Urothelium cell line (cell line): ENCODE measurements at places on chromosomes 3 and 15.

- DNase-seq = no peak
These were observed 67.5 kb upstream of the CORO2B start for GRCh38 chr15:68511073-68511991.

GRCh38 chr3:180011927-180012326 lies 24.8 kb downstream of the PEX5L start:
- DNase-seq = no peak

- DNase-seq = no peak
These were observed 10.4 kb downstream of the ARMC8 start for GRCh38 chr3:138197524-138197923.

GRCh38 chr3:53570081-53570480 lies 75.7 kb downstream of the CACNA1D start:
- no peak for DNase-seq

- DNase-seq = no peak
These were observed 146.2 kb downstream of the GREM1 start for GRCh38 chr15:32864051-32864450.

DNA sequence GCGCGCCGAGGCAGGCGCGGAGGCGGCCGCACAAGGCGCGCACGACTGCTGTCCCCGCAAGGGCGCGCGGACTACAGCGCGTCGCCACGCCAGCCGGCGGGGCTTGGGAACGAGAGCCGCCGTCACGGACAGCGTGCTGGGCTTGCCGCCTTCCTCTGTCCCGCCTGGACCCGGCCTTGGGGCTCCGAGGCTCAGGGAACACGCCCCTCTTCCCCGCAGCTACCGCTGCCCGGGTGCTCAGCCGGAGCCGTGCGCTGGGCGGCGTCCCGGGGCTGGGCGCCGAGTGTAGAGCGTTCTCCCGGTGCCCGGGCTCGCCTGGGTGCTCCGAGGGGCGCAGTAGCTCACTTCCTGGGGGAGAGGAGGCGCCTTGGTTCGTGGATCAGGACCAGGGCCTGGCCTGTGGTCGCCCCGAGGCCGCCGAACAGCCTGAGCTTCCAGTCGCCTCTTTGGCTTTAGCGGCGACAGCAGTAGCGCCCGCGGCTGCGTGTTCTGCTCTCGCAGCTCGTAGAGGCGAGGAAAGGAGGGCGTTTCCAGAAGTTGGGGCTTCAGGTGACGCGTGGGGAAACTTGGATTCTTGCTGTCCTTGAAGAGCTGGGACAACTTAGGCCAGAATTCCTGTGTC lies 226.7 kb upstream of the C2CD4B start:
- DNase-seq = peak; percentile 65

GRCh38 chr15:77455696-77456321 lies 35.1 kb downstream of the HMG20A start:
- no peak for DNase-seq

GRCh38 chr3:102140116-102140515 lies 290.8 kb downstream of the NFKBIZ start:
- no peak for DNase-seq

DNA sequence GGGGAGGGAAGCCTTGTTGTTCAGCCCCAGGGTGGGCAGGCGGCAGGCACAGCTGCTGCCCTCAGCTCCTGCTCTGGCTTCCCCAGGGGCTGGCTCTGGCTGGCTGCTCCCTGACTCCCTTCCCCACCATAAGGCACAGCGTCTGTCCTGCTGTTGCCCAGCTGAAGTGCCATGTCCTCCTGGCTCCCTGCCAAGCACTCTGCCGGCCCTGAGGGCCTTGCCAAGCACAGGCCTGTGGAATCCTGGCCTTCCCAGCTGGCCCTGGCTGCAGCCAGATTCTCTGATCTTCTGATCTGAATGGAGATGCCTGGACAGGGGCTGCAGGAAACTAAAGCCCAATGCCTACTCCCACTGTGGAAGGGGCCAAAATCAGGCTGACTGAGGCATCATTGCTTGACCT lies 1.1 kb downstream of the IQCF6 start:
- DNase-seq = no peak

DNA sequence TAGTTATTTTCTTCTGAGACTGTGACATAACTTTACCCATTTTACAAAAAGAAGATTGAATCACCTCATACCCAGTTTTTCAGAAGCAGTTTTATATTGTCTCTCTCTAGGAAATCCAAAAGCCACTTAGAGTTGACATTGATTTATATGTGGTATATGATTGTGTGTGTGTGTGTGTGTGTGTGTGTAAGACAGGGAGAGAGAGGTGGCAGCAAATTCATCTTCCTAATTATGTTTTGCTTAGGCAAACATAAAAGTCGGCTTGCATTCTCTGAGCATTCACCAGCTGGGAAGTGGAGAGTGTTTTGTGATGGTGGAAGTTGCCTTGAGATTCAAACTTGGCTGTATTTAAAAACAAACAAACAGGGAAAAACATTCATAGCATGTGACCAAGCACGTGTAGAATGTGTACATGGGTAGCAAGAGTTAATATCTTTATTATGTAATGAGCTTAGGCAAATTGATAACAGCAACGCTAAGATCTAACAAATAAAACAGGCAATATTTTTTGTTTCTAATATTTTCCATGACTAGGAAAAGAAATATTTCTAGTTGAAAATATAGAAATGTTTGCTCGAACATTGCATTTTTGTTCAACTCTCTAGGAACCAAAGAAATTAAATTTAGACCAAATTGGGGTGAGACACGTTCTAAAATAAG lies 64.4 kb upstream of the IGF1R start:
- no peak for DNase-seq

GRCh38 chr3:128411574-128412064 lies 55.1 kb downstream of the DNAJB8 start:
- DNase-seq = no peak

DNA sequence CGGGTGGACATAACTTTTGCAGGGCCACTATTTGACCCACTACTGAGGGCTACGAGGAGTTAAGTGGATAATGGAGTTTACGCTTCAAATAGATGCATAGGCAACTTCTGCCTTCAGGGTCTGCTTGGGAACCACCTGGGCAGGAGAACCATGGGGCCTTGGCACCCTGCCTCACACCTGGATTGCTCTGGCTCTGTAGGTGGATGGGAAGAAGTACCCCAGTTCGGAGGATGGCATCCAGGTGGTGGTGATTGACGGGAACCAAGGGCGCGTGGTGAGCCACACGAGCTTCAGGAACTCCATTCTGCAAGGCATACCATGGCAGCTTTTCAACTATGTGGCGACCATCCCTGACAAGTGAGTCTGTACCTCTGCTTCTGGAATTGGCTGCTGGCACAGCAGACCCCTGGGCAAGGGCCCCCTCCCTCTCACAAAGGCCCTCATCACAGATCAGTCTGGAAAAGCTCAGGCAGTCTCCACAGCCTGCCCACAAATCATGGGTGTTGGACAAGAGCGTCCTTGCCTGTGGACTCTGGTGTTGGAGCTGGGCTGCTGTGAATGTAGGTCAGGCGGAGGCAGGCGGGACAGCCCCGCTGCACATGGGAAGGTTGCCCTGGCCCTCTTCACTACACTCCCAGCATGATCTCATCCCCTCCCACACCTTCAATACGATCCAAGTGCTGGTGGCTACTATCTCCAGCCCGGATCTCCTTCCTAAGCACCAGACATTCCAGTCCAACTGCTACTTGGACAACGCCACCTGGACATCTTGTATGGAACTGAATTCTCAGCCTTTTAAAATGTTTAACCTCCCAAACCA lies 46.7 kb downstream of the MESD start:
- no peak for DNase-seq

- DNase-seq = no peak
These were observed 537 bp downstream of the GRAMD2A start for GRCh38 chr15:72197041-72197459.

DNA sequence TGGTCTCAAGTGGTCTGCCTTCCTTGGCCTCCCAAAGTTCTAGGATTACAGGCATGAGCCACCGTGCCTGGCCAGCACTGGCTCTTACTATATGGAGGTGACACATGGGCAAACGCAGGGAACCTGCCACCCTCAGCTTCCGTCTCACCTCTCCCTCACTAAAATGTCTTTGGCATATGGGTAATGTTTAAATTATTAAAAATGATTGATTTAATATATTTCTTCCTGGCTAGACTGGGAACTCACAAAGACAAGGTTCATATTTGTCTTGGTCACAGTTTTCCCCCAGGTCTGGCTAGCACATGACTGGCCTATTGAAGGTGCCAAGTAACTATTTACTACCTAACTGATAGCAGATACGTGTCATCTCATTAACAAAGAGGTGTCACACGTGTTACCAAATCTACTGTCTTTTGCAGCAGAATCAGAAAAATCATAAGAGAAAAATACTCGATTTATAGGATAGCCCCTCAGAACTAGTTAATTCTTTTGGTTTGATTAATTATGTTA lies 48.2 kb downstream of the SYNM start:
- DNase-seq = no peak

GRCh38 chr15:82870727-82871320 lies 61.4 kb downstream of the WHAMM start:
- no peak for DNase-seq

DNA sequence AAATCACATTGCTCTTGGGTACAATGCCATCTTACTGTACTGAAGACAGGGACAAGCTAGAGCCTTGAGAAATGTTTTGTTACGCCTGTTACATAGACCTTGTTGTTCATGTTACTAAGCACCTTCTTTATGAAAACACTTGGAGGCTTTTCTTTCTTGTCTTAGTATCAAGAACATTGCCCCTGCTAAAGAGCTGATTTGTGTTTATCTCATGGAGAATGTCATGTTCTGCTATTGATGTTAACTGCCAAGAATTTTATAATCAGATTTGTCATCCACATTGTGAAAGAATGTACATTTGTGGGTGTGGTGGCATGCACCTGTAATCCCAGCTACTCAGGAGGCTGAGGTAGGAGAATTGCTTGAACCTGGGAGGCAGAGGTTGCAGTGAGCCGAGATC lies 431.3 kb upstream of the MDFIC2 start:
- no peak for DNase-seq

- no peak for DNase-seq
These were observed 18.8 kb upstream of the MOBP start for GRCh38 chr3:39448506-39449233.

GRCh38 chr15:47839233-47839825 lies 122.0 kb downstream of the SEMA6D start:
- DNase-seq = no peak

DNA sequence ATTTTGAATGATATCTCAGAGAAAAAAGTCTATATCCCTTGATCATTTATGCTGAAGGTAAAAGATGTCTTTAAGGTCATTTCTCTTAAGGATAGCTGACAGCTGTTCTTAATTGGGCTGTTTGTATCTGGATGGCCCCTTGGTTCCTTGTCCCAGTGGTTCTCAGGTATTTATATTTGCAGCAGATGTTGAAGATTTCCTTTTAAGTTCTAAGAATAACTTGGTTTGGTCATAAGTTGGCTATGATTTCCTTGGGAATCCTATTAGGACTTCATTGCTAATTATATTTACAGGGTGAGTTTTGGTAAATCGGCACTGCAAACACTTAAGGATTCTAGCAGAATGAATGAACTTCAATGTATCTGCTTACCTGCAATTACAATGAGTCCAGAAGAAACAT lies 460.4 kb upstream of the SGO1 start:
- no peak for DNase-seq

DNA sequence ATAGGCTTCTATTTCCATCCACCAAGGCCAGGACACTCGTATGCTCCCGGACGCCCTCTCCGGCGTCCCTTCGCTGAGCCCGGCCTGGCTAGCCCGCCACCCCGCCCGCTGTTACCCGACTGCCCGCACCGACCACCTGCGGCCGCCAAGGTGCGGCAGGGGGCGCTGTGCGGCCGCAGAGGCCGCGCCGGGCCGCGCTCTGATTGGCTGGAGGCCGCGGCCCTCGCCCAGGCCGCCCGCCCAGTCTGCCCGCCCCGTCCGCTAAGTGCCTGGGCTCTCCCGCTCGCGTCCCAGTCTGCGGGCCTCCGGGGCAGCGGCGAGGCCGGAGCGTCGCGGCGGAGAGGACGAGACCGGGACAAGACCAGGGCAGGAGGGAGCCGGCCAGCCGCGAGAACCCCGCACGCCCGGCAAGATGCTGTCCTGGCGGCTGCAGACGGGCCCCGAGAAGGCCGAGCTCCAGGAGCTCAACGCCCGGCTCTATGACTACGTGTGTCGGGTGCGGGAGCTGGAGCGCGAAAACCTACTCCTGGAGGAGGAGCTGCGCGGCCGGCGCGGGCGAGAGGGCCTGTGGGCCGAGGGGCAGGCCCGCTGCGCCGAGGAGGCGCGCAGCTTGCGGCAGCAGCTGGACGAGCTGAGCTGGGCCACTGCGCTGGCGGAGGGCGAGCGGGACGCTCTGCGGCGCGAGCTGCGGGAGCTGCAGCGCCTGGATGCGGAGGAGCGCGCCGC lies at the start of gene SYNM:
Gene SYNM, plus strand, starts transcription at position 293 of the 726 bp plus-strand sequence. Its CDS starts 120 bp downstream, at position 413.
- DNase-seq = no peak

- no peak for DNase-seq
These were observed 30.9 kb downstream of the SPSB4 start for GRCh38 chr3:141082064-141082463.

DNA sequence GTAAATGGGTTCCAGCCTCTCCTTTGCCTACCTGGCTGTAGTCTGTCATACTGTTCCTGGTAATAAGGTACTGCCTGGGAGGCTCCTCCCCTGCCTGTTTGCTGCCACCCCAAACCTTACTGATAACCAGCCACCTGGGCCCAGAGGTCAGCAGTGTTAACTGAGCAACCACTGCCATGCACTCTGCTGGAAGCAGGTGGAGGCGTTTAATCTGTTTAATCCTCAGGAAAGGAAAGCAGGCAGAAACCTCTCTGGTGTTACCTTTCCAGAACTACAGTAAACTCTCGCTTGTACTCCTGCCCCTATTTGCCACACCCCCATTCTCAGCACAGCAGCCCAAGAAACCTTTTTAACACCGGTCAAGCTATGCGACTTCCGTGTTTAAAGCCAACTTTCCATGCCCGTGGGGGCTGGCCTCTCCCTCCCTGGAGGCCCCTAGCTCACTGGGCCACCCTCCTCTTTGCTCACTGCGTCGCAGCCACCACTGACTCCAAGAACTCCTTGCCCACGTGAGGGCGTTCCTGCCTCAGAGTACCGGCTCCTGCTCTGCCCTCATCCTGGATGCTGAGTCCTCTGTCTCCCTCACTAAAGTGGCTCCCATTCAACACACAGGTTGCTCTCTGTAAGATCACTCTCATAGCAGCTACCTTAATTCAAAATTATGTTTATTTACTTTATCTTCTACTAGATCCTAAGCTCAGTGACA lies 8.3 kb downstream of the BDH1 start:
- no peak for DNase-seq

- DNase-seq = peak; percentile 29
These were observed 152.5 kb downstream of the FOXP1 start for GRCh38 chr3:71430941-71431552.
